Stimulated activated CD8-positive, alpha-beta memory T cell treated with anti-CD3 and anti-CD28 coated beads, Interleukin-4, amount 100 ng/mL, for 1 hour (primary cell): ENCODE measurements at places on chromosomes 6 and 20.

DNA sequence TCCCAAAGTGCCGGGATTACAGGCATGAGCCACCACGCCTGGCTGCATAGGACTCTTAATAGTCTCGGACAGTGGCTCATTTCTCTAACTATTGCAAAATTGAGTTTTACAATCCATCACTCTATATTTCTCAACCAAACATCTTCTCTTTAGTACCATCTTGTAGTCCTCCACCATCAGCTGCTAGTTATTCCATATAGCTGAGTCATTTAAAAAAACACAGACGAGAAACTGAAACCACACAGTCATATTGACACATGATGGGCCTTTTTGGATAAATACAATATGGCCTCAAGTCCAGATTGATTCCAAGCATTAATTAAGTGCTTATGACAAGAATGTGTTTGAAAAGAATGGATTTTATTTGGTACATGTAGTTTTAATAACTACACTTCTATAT lies 599.1 kb downstream of the MEI4 start:
- no peak for DNase-seq

GRCh38 chr6:169243661-169244060 lies 10.0 kb downstream of the THBS2 start:
- no peak for DNase-seq

GRCh38 chr6:79196912-79197311 lies 37.6 kb downstream of the HMGN3 start:
- no peak for DNase-seq

DNA sequence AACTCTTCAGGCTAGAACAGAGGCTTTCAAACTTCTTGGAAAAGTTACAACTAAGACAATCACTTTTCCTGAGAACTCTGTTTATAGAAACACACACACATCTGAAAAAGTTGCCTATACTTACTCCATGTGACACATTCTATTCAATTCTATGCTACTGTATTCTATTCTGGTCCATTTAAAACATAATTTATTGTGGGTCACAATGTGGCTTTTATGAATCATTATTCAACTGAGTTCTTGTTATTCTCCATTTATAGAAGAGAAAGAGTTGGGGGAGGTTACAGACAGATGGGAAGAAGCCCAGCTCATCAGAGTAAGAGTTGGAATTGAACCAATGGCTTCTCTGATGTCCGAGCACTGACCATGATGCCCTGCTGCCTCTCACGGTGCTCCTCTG lies 21.6 kb upstream of the BCAS1 start:
- no peak for DNase-seq

GRCh38 chr6:138691595-138692057 lies 81.9 kb upstream of the CCDC28A start:
- no peak for DNase-seq

DNA sequence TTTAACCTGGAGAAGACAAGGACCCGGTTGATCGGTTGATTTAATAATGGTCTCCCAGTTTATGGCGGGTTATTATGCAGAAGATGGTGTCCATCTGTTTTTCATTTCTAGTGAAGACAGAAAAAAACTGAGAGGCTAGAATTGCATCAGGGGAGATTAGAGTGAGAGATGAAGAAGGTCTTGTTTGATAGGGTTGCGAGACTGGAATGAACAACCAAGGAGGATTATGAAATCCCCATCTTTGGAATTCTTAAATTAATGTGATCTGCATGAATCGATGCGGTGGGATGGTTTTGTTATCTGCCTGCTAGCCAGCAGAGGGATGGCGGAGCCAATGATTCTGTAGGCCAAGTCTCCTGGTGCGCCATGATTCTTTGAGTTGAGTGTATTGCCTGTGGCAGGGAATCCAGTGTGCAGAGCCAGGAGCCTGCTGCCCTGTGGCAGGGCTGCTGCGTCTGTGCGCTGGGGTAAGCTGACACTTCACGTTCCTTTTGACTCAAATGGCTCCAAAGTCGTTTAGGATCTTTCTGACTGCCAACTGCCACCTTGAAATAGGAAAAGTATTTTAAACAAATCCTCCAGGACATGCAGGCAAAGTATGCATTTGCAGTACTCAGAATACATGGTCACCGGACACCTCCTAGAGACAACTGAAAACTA lies 200.1 kb downstream of the CLIC5 start:
- no peak for DNase-seq

DNA sequence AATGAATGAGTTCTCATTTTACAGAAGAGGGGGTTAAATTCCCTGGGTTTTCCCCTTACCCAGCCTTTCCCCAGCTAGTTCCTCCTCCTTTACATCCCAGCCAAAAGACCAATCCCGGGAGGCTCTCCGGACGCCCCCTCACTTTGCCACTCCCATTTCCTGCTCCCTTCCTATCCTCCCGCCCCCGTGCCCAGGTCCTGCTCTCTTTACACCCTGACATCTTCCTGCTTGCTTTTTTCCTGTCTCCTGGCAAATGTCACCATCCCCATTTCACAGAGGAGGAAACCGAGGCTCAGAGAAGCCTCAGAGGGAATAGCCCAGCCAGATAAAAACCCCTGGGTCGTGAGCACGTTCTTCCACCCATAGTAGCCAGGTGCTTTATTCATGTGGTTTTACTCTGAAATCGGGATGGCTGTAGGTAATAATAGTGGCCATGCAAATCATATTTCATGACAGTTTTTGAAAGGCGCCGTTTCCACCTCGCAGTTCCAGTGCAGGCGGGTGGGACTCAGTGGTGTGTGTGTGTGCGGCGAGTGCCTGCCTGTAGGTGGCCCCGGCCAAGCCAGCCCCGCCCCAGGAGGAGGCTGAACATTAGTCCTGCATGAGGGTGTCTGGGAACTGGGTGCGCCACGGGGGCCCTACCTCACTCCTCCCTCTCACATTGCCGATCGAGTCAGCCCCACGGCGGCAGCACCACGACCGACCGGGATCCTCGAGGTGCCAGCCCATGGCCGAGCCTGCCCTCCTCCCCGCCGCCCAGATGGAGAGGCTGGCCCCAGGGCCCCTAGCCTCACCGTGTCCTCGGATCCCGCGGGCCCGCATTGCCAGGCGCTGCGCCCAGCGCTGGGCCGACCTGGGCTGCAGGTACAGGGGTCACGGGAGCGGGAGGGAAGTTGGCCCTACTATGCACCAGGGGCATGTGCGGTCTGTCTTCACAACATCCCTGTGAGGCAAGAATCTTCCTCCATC lies at the start of gene ARHGAP40:
Gene ARHGAP40 (plus strand): TSS at position 594 of the 969 bp plus-strand sequence.
- no peak for DNase-seq

GRCh38 chr20:41697861-41698559 lies 79.8 kb upstream of the CHD6 start:
- DNase-seq, result no peak

GRCh38 chr6:109349419-109349987 lies 32.8 kb downstream of the CD164 start:
- no peak for DNase-seq

GRCh38 chr6:41682497-41683272 lies 44.4 kb downstream of the MDFI start:
- no peak for DNase-seq

DNA sequence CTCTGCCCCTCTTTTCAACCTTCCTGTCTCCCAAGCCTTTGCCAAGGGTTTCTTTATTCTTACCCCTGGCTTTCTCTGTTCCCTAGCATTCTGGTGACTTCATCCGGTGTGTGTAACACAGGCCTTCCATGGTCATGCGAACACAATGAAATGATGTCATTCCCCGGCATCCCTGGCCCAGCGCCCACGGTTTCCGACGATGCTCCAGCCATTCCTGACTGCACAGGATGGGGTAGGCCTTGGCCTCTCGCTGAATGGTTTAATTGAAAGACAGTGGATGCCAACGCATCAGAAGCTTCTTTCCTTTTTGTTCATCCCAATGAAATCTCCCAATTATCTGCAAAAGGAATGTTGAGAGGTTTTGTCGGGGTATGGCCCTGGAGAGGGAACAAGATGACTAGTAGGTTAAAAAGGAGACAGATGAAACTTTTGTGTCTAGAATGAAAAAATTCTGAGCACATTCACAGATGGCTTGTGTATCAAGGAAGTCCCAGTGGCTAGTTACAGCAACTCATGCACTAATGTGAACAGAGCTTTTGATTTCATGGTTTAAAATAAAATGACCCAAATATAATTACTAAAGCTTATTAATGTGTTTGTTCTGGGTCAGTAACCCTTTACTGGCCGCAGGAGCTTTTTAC lies 655.0 kb downstream of the QKI start:
- no peak for DNase-seq

DNA sequence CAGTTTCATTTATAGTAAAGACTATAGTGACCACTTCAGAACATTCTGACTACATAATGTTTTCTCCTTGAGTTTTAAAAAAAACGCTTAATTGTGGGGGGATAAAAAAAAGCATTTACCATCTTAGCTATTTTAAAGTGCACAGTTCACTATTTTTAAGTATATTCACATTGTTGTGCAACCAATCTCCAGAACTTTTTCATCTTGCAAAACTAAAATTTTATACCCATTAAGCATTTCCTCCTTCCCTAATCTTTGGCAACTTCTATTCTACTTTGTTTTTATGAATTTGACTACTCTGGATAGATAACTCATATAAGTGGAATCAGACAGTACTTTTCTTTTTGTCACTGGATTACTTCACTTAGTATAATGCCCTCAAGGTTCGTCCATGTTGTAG lies 62.3 kb downstream of the FKBP5 start:
- no peak for DNase-seq

- DNase-seq, result no peak
These were observed 2.6 kb downstream of the MICA start for GRCh38 chr6:31405996-31406395.

DNA sequence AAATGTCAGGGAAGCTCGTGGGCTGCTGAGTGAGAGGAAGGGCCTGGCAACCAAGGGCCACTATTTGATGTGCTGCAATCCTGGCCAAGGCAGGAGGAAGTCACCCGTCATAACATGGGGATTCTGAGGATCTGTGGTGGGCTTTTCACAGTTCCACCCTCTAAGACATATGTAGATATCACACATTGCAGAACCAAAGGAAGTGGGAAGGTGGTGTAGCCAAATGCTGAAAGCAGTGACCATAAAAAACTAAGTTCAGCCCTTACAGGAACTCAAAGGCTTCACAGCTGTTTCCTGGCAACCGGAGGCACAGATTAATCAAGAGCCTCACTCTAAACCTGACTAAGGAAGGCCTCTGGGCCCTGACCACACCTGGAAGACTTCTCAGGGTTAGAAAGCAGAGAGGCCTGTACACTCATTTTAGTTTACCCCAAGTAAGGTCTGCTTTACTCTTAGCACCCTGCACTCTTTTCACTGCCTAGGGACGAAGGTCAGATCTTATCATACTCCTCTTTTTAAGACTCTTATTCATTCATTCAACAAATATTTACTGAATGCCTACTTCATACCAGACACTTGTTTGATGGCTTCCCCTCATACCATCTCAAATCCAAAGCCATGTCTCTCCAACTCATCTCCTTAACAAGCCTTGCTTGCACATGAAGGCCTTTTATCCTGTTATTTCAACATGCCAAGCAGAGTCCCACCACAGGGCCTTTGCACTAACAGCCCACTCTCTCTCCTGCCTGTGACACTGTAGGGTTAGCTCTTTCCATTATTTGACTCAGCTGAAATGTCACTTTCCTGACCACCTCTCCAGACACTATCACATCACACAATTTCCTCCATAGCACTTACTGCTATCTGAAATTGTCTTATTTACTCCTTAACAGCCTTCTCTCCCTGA lies 2.6 kb downstream of the UBE2V1 start:
- no peak for DNase-seq

GRCh38 chr6:2117447-2117846 lies 128.0 kb downstream of the GMDS start:
- no peak for DNase-seq

DNA sequence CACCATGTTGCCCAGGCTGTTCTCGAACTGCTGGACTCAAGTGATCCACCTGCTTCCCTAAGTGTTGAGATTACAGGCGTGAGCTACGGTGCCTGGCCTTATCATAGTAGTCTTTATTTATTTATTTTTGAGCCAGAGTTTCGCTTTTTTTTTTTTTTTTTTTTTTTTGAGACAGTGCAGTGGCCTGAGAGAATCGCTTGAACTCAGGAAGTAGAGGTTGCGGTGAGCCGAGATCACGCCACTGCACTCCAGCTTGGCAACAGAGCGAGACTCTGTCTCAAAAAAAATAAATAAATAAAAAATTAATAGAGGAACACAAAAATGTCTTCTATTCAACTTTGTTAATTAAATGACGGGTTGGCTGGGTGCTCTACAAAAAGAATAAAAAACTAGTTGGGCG lies 12.9 kb downstream of the MAPRE1 start:
- DNase-seq, result no peak

- no peak for DNase-seq
These were observed 2.3 kb upstream of the DSN1 start for GRCh38 chr20:36775826-36776225.

GRCh38 chr20:58697201-58697866 lies 4.7 kb downstream of the NPEPL1 start:
- no peak for DNase-seq

DNA sequence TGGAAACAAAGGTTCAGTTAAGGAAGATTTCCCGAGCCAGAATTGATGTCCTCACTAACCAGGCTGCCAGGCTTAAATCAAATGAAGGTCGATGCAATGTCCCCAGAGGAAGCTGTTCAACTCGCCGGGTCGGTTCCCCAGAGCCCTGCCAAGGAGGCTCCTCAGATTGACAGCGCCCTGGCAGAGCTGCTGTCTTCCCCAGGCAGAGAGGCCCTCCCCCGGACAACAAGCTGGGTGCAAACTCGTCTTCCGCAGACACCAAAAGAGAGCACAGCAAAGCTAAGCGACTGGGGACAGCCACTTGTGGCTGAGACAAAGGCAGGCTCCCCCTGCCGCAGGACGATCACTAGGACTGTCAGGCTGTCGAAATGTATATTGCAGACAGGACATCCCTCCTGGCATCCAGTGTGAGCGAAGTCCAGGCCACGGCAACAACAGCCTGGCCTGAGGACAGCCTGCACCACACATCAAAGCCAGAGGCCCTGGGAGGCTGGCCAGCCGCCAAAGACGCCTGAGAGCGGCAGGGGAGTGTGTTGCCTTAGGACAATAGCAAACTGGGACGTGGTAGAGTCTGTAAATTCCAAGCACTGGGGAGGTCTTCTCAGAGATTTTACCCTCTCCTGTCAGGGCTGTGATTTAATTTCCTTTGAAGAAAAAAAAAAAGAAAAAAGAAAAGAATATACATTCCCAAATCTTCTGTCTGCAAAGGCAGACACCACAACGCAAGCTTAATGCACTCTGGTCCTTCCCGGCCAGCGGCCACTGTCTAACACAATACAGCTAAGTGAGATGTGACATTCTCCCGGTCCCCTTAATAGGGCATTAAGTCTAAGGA lies 99.1 kb downstream of the HIVEP2 start:
- no peak for DNase-seq

- DNase-seq, result no peak
These were observed 11.7 kb upstream of the TASP1 start for GRCh38 chr20:13650474-13650873.

DNA sequence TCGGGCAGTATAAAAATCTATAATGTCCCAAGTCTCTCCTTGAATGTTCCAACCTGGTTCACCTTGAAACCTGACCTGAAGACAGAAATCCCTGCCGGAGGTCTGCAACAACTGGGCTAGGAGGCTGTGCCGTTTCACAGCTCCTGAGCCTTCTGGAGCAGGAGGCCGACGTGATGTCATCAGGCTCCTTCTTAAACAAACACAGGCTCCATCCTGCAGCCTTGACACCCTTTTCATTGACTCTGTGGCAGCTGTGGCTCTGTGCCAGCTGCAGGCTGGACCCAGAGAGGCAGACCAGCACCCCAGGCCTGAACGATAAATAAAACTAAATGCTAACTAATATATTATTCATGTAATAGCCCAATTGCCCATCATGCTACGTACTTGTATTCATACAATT lies 483.9 kb downstream of the CD83 start:
- no peak for DNase-seq

- DNase-seq, result no peak
These were observed 75.7 kb upstream of the CLDN20 start for GRCh38 chr6:155187994-155188706.
